ENCODE measurements at places on chromosomes 5 and 9.

- no peak for DNase-seq
- no peak overlapping the region for H3K4me3 ChIP-seq
- no peaks in the 10 kb centered on the region for H3K36me3 ChIP-seq
Measured at GRCh38 chr5:161850491-161850890, 2.6 kb downstream of the GABRA1 start.

DNA sequence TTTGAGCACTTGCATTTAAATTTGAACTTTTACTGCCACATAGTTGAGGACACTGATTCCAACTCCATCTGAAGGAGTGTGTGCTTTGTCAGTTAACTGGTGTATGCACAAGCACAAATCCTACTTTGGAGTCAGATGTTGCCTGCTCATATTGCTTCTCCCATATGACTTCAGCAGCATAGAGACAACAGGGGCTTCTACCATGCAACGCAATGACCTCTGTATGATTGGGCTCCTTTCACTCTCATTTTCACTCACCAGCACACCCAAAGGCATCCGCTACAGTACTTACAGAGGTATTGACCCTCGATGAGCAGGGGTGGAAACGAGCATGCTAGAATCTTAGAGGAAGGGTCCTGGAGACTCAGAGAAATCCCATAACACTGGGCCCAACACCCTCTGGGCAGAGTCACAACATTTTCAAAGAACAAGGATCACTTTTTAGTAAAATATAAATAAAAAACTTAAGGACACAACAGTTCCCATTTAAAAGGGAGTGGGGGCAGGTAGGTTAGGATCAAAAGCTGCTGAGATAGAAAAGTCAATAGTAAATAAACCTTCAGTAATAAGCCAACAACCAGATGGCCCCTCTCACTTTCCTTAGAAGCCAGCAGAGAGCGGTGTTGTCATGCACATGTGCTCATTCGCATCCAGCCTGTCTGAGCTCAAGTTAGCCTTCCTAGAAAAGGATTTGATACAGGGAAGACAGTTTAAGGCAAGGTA, 203.8 kb downstream of the SNCAIP start:
- H3K4me3 ChIP-seq: no peak overlapping the region
- no peaks in the 10 kb centered on the region for H3K4me1 ChIP-seq
- H3K27me3 ChIP-seq: no peaks in the 10 kb centered on the region
- no peak overlapping the region for H3K27ac ChIP-seq
- no peaks in the 10 kb centered on the region for H3K36me3 ChIP-seq

- H3K27me3 ChIP-seq: no peaks in the 10 kb centered on the region
- H3K4me1 ChIP-seq: no peaks in the 10 kb centered on the region
- no peaks in the 10 kb centered on the region for H3K36me3 ChIP-seq
- no peak overlapping the region for H3K4me3 ChIP-seq
Measured at GRCh38 chr9:121721058-121721350, 69.6 kb downstream of the DAB2IP start.

DNA sequence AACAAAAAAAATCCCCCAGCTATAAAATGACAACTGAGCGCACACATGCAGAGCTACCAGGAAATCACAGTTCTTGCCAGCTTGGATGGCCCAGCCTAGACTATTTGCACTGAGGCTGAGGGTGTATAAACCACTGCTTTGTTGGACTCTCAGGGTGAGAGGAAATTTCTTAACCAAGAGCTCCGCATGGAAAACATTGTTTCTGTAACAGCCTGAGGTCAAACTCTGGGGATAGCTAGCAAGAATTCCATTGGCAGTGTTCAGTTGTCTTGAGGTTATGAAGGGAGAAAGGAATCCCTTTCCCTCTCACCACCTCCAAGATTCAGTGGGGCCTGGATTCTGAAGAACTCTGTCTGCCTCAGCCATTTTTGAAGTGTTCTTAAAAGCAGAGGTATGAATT, 360.0 kb downstream of the OSTF1 start:
- no peaks in the 10 kb centered on the region for H3K4me1 ChIP-seq
- no peak overlapping the region for H3K27ac ChIP-seq
- no peaks in the 10 kb centered on the region for H3K27me3 ChIP-seq
- no peak for DNase-seq
- H3K4me3 ChIP-seq: no peak overlapping the region
- H3K36me3 ChIP-seq: no peaks in the 10 kb centered on the region

- no peaks in the 10 kb centered on the region for H3K36me3 ChIP-seq
- no peak for DNase-seq
- H3K27ac ChIP-seq: no peak overlapping the region
- no peaks in the 10 kb centered on the region for H3K4me1 ChIP-seq
- no peaks in the 10 kb centered on the region for H3K27me3 ChIP-seq
Measured at GRCh38 chr5:179199246-179199645, 139.1 kb downstream of the ZNF354C start.

GRCh38 chr9:135116371-135116770, 28.9 kb downstream of the OLFM1 start:
- no peaks in the 10 kb centered on the region for H3K36me3 ChIP-seq
- no peak overlapping the region for H3K4me3 ChIP-seq
- H3K27ac ChIP-seq: no peak overlapping the region
- no peaks in the 10 kb centered on the region for H3K27me3 ChIP-seq
- no peaks in the 10 kb centered on the region for H3K4me1 ChIP-seq
- DNase-seq: no peak

Data from right atrium auricular region (tissue), 2 donors.